ENCODE measurements at places on chromosomes 16 and 17.

DNA sequence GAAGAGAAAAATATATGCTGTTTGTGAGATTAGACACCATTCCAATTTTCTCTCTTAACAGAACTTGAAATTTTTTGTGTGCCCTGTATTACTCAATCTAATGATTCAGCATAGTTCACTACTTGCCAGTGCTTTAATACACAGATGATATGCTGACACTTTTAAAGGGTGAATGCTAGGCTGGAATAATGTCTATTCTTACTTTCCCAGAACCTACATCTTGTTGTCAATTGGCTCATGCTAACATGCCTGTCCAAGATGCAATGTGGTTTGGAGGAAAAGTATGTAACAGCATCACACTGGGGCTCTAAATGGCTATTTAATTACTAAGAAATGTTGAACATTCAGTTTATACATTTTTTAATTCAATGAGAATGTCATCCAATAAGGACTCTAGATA, 7.6 kb upstream of the MAP2K6 start:
- no peak for DNase-seq

GRCh38 chr16:84436196-84436595, 67.9 kb downstream of the ATP2C2 start:
- DNase-seq: no peak

- no peak for DNase-seq
Measured at GRCh38 chr17:48860034-48860433, 29.2 kb downstream of the CALCOCO2 start.

DNA sequence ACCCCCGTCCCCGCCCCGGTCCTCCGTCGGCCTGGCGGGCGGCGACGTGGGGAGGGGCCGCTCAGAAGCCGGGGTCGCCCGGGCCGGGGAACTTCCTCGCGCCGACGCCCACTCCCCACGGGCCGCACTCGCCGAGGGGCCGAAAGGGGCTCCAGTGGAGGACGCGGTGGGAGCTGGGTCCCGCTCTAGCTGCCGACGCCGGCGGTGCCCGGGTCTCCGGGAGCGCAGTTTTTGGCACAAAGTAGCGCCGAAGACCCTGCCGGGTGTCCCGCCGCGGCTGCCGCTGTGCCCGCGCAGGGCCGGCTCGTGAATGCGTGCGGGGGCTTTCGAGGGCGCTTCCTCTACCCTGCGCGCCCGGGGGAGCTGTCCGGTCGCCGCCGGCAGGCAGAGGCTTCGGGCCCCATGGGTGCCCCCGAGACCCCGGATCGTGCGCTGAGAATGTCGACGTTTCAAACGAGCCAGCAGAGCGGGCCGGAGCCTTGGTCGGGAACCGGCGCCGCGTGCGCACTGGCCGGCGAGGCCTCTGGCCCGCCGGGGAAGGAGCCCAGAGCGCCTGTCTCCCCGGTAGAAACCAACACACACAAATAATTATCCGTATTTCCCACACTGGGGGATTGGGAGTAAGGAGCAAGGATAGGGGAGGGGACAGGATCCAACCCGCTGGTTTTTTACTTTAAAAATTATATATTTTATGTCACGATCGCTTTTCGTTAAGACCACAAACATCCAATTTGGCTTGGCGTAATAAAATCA, 46.6 kb upstream of the SLC38A10 start:
- no peak for DNase-seq

DNA sequence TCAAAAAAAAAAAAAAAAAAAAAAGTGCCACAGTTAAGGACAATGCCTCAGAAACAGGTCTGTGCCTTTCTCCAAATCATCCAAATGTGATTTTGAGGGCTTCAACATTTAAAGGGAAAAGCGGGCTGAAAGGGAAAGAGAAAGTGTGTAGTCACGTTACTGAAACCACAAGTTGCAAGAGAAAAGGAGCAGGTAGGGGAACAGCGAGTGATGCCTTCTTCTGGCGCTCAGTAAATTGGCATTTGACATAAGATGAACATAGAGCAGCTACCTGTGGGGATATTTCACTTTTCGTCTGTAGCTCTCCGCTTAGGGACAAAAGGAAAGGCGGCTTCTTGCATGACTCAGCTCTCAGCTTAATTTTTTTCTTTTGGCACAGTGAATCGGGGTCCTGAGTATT, 11.1 kb downstream of the CMTM2 start:
- no peak for DNase-seq

- DNase-seq: no peak
Measured at GRCh38 chr16:86798247-86799041, 220.1 kb downstream of the FOXL1 start.

- no peak for DNase-seq
Measured at GRCh38 chr16:75257886-75258806, 6.7 kb upstream of the BCAR1 start.

DNA sequence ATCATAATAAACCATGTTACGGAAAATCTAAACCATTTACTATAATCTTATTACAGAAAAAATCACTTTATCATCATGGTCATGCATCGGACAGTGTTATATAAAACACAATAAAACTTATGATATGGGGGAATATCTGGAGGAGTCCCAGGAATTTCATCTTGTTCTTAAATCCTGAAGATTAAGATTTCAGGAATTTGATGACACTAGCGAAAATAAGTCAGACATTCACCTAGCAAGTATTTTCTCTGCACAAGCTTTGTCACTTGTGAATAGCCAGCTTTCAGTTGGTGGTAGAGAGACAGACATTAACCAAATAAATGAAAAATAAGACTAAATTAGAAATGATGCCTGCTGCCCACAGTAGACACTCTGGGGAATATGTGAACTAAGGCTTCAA, 410.0 kb downstream of the RBFOX1 start:
- no peak for DNase-seq

- peak; percentile 57 for DNase-seq
Measured at GRCh38 chr16:67177743-67178699, 5.7 kb downstream of the MATCAP1 start.

GRCh38 chr17:80921159-80921558, 70.5 kb upstream of the CHMP6 start:
- DNase-seq: no peak

- no peak for DNase-seq
Measured at GRCh38 chr16:23374721-23375510, 72.8 kb downstream of the SCNN1B start.

GRCh38 chr17:3507071-3507470, 31.3 kb downstream of the ASPA start:
- DNase-seq: no peak

DNA sequence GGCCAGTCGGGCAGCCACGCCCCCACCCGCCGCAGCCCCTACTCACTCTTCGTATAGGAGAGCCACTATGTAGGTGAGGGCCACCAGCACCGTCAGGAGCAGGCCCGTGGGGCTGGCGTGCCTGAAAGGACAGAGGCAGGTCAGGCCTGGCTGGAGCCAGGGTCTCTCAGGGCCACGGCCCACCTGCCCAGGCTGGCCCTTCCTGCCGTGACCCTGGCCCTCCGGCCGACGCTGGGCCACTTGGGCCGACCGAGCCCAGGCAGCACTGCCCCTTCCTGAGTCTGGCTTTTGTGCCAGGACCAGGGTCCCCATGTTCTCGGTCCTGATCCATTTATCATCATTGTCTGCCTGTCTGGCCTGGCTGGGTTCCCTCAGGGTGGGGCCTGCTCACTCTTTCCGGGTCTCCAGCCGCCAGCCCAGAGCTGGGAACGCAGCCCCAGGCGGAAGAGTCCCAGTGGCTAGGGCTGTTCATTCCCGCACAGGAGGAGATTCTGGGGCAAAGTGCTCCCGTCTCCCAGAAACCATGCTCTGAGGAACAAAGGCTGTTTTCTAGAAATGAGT, 10.1 kb upstream of the RASD1 start:
- no peak for DNase-seq

GRCh38 chr17:56113486-56113885, 39.8 kb upstream of the ANKFN1 start:
- no peak for DNase-seq

- DNase-seq: no peak
Measured at GRCh38 chr17:67503739-67504138, 126.7 kb downstream of the PITPNC1 start.

GRCh38 chr17:80374039-80374731, 40.8 kb upstream of the ENDOV start:
- no peak for DNase-seq

DNA sequence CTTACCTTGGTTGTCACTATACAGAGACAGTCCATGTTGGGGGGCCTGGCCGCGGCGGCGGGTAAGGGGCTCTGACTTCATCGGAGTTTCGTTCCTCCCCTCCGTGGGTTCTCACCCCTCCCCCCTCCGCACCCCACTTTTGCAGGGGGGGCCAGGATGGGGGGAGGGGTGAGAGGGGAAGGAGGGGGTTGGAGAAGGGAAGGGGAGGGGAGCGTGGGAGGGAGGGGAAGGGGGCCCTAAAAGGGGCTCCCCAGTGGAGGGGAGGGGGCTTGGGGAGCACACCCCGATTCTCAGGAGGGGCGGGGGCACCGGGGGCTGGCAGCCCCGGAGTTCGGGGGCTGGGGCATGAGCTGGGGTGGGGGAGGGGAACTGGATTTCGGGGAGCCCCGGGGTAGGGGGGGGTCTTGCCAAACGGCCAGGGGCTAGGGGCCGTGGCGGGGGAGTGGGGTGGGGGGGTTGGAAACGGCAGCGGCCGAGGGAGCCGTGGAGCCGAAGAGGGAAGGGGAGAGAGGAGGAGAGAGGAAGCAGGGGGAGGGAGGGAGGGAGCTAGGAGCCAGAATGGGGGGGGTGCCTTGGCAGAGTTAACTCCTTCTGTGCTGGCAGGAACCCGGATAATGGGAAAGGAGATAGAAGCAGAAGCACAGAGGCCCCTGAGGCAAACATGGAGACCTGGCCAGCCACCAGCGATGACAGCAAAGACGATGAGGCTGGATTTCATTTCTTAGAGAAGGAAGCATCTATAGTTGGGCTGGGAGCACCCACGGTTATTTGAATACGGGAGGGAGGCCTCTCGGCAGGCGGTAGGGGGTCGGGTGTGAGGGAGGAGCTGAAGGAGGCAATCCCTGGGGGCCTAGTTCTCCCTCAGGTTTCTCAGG, 2.3 kb downstream of the DLG4 start:
- no peak for DNase-seq

GRCh38 chr16:79997257-79997656, 396.7 kb upstream of the MAF start:
- peak; percentile 20 for DNase-seq

GRCh38 chr17:31479524-31479923, 88.0 kb downstream of the RAB11FIP4 start:
- no peak for DNase-seq

- DNase-seq: no peak
Measured at GRCh38 chr16:75319513-75320411, 68.3 kb upstream of the BCAR1 start.

- DNase-seq: peak; percentile 78
Measured at GRCh38 chr16:12661656-12662172, 142.0 kb downstream of the CPPED1 start.

GRCh38 chr16:49755313-49755620, 100.6 kb downstream of the ZNF423 start:
- peak; percentile 40 for DNase-seq

- DNase-seq: no peak
Measured at GRCh38 chr17:9238340-9239245, 217.3 kb downstream of the NTN1 start.

- DNase-seq: no peak
Measured at GRCh38 chr17:77692571-77693161, 265.8 kb upstream of the TNRC6C start.

- no peak for DNase-seq
Measured at GRCh38 chr17:44219616-44220212, at the start of gene UBTF. Gene UBTF (minus strand): TSS chr17:44219675. CDS start chr17:44218229, 1,446 bp downstream.

DNA sequence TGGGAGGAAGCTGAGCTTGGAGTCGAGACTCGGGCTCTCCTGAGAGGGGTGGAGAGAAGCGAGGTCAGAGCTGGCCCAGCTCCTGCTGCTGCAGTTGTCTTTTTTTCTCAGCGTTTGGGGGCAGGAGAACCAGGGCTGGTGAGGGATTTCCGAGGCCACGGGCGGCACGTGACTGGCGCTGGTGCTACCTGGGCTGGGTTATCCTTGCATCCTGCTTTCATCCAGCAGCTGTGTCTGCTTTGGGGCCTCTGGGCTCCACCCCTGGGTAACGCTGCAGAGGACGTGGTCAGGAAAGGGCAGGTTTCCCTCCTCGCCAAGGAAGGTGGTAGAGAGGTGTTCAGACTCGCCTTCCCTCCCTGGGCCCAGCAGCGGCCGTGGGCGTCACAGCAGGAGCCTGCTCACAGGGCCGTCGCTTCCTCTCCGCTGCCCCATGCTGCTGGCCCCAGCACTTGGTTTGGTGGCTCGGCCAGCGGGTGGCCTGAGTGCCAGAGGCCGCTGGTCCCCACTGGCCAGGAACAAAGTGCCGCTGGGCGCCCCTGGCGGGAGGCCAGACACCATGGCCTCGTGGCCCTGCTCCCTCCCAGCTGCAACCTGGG, 22.5 kb downstream of the GSE1 start:
- DNase-seq: no peak

- DNase-seq: no peak
Measured at GRCh38 chr16:84813141-84813934, 6.4 kb upstream of the CRISPLD2 start.

GRCh38 chr16:29940656-29941055, 14.6 kb upstream of the KCTD13 start:
- no peak for DNase-seq

- peak; percentile 67 for DNase-seq
Measured at GRCh38 chr16:77169650-77170236, 21.2 kb upstream of the MON1B start.

DNA sequence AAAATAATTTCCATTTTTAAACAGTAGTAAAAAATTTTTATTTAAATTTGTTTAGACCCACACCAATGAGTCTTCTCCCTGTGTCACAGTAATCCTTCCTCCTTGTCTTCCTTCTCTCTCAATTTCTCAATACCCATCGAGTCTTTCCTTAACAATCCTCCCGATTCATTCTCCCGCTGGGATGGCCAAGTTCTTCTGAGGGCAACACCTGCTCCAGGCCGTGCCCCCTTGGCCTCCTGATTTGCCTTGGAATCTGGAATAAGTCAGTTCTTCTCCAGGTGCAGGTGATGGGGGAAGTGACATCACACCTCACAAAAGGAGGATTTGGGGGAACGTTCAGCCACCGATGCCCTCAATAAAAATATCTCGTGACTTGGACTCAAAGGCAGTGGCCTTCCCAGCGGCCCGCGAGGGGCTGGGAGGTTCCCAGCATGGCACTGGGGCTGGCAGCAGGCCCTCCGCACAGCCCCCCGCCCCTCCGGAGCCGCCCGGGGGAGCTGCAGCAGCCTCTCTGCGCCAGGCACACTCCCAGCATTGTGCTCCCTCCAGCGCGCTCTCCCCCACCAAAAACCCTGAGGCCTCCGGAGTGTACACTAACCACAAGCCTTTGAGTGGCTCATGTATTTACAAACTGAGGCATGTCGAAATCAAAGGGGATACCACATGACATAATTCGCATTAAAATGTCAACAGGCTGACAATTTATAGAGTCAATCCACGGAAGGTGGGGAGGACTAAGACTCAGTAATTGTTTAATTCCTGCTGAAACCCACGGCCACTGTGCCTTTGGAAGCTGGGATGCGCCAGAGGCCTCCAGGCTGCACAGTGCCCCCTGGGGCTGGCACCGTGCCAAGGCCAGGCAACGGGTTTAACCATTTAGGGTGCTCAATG, 120.5 kb downstream of the ZFHX3 start:
- DNase-seq: no peak

- no peak for DNase-seq
Measured at GRCh38 chr16:81337097-81337496, 22.3 kb downstream of the GAN start.

All from NT2/D1 (cell line).